Stimulated activated CD4-positive, alpha-beta T cell treated with anti-CD3 and anti-CD28 coated beads, Interleukin-15, amount 100 ng/mL, for 48 hours (primary cell): ENCODE measurements at places on chromosomes 13 and 19.

DNA sequence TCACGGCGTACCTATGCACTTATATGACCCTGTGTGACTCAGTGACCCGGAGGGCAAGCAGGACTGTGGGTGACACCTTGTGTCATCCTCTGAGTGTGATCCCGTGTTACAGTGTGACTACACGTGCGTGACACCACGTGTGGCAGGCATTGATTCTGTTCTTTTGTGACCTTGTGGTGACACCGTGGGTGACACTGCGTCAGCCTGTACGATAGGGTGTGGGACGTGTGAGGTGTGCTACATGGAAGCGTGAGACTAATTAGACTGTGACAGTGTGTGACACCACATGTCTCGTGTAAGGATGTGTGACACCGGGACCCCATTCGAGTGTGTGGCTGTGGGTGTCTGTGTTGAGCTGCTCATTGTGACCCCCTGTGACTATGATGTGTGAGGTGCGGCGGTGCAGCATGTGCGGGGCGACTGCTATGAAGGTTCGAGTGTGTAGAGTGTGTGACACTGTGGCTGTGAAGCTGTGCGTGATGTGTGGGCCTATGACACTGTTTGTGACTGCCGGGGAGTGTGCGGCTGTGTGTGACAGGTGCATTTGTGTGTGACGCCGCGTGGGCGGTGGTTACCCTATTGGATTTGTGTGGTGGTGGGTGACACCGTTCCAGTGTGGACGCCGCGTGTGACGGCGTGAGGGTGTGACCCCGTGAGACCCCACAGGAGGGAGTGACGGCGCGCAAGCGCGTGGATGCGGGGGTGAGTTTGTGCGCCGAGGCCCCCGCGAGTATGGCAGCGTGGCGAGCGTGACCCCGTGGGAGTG lies 399 bp upstream of the SPTBN4 start:
- DNase-seq: peak; percentile 79

- no peak for DNase-seq
Measured at GRCh38 chr13:30907121-30907861, 1.2 kb downstream of the MEDAG start.

- DNase-seq: no peak
Measured at GRCh38 chr19:10977742-10978092, 16.9 kb downstream of the SMARCA4 start.

- DNase-seq: no peak
Measured at GRCh38 chr19:6654347-6655310, 15.3 kb downstream of the TNFSF14 start.

GRCh38 chr19:14475251-14476073 lies at the start of gene PTGER1:
Gene PTGER1, minus strand, starts transcription at chr19:14475354. Its CDS starts 1,034 bp downstream, at chr19:14474320.
- peak; percentile 38 for DNase-seq

DNA sequence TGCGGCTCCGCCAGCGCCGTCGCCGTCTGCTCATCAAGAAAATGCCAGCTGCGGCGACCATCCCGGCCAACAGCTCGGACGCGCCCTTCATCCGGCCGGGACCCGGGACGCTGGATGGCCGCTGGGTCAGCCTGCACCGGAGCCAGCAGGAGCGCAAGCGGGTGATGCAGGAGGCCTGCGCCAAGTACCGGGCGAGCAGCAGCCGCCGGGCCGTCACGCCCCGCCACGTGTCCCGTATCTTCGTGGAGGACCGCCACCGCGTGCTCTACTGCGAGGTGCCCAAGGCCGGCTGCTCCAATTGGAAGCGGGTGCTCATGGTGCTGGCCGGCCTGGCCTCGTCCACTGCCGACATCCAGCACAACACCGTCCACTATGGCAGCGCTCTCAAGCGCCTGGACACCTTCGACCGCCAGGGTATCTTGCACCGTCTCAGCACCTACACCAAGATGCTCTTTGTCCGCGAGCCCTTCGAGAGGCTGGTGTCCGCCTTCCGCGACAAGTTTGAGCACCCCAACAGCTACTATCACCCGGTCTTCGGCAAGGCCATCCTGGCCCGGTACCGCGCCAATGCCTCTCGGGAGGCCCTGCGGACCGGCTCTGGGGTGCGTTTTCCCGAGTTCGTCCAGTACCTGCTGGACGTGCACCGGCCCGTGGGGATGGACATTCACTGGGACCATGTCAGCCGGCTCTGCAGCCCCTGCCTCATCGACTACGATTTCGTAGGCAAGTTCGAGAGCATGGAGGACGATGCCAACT lies 24.4 kb upstream of the KCTD15 start:
- DNase-seq: no peak

- DNase-seq: no peak
Measured at GRCh38 chr13:114179087-114179658, at the start of gene CFAP97D2. Gene CFAP97D2, plus strand, starts transcription at chr13:114179257. Its CDS starts 74 bp downstream, at chr13:114179331.

DNA sequence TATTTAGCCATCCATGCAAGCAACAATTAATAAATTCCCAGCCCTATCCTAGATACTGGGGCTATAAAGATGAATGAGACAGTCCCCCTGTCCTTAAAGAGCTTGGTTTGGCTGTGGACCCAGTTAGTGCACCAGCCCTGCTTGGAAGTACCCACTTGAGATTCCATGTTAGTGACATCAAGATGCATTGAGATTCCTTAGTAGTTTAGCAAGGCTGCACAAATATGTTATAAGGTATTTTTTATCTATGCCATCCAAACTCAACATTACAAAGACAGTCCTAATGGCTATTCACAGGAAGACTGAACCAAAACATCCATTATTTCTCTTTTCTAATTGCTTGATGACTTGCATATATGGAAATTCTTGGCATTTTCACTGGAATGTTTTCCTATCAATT lies 48.8 kb upstream of the RAP2A start:
- DNase-seq: no peak

DNA sequence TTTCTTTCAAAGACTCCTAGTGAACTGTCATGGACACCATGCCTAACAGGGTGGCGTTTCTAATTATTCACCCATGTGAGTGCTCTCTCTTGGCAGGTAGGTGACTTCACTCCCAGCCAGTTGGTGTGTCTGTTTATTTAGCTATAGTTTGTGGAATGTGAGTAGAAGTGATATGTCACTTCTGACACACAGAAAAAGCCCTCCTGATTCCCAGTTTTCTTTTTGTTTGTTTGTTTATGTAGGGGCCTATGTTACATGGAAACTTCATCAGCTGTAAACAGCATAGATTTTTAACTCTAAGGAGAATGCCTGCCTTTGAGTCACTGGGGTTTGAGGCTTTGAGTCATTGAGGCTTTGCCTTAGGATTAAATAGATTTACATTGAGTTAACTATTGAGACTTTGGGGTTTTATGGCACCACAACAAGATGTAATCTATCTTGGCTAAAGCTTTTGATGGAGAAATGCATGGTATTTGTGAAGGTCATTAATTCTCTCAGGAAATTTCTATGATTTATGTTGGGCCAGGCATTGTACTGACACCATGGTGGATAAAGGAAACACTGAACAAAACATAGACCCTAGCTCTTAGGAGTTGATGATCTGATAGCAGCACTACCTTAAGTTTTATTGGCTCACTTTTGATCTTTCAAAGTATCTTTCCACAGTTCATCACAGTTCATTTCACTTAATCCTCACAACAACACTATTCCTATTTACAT lies 45.3 kb downstream of the UFM1 start:
- no peak for DNase-seq

GRCh38 chr19:43692385-43692784 lies 22.4 kb upstream of the PLAUR start:
- no peak for DNase-seq

GRCh38 chr19:16022251-16022650 lies 54.0 kb upstream of the TPM4 start:
- no peak for DNase-seq

- no peak for DNase-seq
Measured at GRCh38 chr13:53856573-53857195, 828.1 kb downstream of the OLFM4 start.

- DNase-seq: no peak
Measured at GRCh38 chr13:76820759-76821158, 65.4 kb downstream of the KCTD12 start.

- DNase-seq: no peak
Measured at GRCh38 chr13:113103646-113104045, 1.9 kb upstream of the F7 start.

GRCh38 chr13:40247845-40248244 lies 418.6 kb downstream of the FOXO1 start:
- DNase-seq: no peak

- DNase-seq: peak; percentile 85
Measured at GRCh38 chr19:39409208-39410016, 2.8 kb downstream of the ZFP36 start.

GRCh38 chr19:3243819-3244700 lies 19.6 kb downstream of the CELF5 start:
- no peak for DNase-seq

GRCh38 chr19:33064458-33064791 lies 263 bp downstream of the RHPN2 start:
- peak; percentile 9 for DNase-seq

DNA sequence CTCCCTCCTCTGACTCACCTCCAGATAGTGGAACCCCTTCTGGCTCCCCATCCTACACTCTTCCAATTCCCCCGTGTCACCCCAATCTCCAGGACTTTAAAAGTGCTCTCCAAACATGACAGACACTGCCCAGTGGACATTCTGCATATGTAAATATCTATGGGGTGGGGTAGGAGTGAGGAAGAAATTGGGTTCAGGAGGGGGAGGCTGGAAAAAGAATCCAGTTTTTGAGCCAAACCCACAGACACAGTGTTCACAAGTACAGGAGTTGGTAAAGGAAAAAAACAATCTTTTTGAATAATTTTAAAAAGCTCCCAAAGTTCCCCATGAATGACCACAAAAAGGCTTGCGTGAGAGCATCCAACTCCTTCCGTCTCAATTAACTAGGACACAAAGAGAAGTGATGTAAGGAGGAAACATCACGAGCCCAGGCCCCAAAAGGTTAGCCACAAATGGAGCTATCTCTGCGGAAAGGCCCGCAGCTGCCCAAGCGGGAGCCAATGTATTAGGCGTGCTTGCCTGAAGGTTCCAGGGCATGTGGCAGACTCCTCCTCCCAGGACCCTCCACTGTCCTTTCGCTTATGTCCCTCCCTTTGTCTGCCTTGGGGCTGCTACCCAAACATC lies 18.0 kb downstream of the ZC3H4 start:
- no peak for DNase-seq

DNA sequence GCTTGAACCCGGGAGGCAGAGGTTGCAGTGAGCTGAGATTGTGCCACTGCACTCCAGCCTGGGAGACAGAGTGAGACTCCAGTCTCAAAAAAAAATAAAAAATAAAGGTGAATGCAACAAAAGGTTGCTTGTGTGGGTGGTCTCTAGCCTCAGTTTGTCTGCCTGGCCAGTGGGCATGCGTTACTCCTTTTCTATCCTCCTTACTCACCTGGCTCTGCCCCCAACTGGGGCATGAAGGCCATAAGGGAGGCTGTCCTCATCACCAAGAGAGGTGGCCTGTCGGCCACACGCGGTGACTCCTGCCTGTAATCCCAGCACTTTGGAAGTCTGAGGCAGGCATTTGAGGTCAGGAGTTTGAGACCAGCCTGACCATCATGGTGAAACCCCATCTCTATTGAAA lies 1.9 kb upstream of the JUND start:
- DNase-seq: no peak

GRCh38 chr13:101016475-101016874 lies 341.9 kb upstream of the TMTC4 start:
- DNase-seq: no peak

DNA sequence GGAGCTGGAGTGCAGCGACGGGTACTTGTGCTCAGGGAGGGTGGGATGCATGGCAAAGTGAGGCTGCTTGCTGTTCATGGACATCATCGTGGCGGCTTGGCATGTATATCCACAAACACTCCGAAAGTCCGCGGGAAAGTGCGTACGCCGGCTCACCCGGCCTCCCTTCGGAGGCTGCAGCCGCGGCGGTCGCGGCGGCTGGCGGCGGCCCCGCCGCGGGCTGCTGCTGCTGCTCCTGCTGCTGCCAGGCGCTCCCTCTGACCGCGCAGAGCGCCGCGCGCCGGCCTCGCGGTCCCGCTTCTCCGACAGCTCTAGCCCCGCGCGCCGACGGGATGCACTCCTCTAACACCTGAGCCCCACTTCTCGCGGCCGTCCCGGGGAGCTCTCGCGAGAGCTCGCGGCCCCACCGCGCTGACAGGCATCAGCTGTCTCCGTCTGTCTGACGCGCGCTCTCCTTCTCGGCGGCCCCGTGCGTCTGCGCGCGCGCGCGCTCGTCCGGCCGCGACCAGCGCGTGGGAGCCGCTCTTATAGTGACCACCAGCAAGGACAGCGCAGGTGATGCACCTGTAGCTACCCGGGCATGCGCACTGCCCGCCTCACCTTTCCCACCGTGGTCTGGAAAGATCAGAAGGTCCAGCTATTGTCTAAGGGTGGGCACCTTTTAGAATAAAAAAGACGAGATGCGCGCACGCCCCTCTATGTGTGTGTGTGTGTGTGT lies at the start of gene POU4F1:
Gene POU4F1 (minus strand): TSS at position 313 of the 718 bp plus-strand sequence. CDS start 226 bp downstream, at position 87.
- peak; percentile 76 for DNase-seq

GRCh38 chr19:18364826-18365528 lies 21.0 kb upstream of the GDF15 start:
- DNase-seq: no peak

DNA sequence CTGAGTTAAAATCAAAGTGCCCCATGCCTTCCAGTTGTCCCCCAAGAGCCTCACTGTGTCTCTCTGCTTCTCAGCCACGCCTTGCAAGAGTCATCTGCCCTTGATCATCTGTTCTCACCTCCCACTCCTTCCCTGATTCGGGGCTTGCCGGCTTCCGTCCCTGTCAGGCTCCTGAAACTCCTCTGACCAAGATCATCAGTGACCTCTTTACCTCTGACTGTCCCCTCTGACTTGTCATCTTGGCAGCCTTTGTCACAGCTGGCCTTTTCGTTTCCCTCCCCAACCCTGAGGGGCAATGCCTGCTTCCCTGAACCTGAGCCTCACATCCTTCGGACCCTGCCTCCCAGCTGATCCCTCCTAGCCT lies 66.3 kb downstream of the MAP4K1 start:
- DNase-seq: peak; percentile 68

- DNase-seq: no peak
Measured at GRCh38 chr13:42266473-42266872, 5.5 kb upstream of the AKAP11 start.

- no peak for DNase-seq
Measured at GRCh38 chr13:53105890-53106289, 77.3 kb downstream of the OLFM4 start.

DNA sequence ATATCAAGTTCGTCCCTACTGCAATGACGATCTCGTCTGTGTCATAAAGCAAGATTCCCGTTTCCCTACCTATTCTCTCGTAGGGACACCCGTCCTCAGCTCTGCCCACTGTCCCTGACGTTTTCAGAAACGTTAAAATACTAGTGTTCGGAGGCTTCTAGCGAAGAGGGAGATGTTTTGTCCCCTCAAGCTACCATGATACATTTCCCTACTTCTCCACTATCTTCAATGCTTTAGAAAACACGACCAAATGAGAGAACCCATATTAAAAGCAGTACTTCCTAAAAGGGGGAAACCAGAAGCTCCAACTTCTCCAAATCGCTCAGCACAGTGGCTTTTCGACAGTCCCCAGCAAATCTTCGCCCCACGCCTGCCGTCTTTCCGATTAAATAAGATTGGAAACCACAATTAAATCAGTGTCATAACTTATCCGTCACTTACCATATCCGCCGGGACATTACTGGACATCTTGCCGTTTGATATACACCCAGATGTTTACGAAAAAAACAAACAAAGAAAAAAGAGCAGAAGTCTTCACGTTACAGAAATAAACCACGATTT lies 1.3 kb downstream of the UBL3 start:
- peak; percentile 18 for DNase-seq
